Neuronal stem cell (in vitro differentiated cells): ENCODE measurements at places on chromosomes 4 and X.

- no peak for DNase-seq
Observed at GRCh38 chrX:22090181-22090580, 58.1 kb downstream of the PHEX start.

DNA sequence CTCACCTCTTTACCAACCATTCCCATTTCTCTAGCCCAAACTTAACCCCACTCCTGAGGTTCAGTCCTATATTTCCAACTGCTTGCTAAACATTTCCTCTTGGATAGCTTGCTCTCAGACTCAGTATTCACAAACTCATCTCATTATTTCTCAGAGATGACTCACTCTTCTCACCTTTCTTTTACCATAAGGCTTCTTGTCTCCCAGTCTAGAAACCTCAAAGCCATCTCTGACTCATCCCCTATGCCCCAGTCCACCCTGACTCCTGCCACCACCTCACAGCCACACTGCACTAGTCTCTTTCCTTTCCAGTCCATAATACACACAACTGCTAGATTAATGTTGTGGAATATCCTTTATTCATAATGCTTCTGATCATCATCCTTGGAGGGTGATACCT is 4.8 kb downstream of the FRMPD3 start:
- no peak for DNase-seq

GRCh38 chrX:8845469-8845868 is 44.3 kb upstream of the FAM9A start:
- DNase-seq: no peak

DNA sequence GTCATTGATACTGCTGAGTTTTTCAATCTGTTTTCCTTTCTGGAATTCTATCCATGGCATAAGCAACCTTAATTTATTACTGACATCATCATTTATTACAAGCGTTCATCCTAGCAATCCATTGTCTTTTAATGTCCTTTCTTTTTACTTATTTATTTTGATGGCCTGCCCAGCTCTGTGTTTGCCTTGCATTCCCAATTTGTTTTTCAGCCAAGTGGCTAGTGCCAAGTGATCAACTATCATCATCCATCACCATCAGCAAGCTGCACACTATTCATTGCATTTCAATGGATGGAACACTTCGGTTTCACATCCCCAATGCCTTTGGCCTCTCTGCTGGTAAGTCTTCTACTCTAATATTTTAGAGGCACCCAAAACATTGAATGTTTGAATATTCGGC is 831.7 kb upstream of the EPHA5 start:
- DNase-seq: no peak

- DNase-seq: no peak
Observed at GRCh38 chr4:129218897-129219296, 122.9 kb downstream of the C4orf33 start.

- DNase-seq: no peak
Observed at GRCh38 chr4:102580463-102580842, 79.3 kb downstream of the NFKB1 start.

GRCh38 chrX:55488006-55488592 is 1.5 kb downstream of the USP51 start:
- peak; percentile 0 for DNase-seq

- peak; percentile 21 for DNase-seq
Observed at GRCh38 chr4:47531241-47531953, 46.3 kb downstream of the ATP10D start.

DNA sequence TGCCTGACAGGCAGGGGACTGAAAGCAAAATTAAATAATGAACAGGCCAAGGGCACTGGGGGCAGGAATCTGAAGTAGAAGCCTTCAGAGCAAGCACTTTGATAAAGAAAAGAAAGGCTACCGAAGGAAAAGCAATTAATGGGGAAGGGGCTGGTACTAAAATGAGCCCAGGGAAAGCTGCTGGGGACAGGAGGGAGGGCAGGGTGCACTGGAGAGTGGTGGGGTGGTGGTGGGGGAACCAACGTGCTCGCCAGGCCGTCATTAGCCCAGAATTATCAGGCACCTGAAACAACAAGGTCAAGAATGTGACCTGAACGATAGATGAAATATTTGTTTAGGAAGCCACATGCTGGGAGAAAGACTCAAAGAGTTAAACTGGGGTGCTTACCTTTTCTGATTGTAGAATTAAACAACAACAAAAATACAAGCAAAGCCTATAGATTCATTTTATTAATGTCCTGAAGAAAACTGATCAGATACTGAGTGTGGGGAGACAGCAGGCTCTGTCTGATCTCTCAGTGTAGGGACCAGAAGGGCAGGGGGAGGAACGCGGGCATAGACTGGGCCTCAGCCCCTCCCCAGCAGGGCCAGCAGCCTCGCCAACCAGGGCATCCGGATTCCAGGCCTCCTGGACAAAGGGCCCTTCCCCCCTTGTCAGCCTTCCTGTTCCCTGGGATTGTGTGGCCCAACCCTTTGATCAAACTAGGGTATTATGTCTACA is 239.7 kb upstream of the KLF3 start:
- peak; percentile 63 for DNase-seq

GRCh38 chr4:138958519-138958918 is 57.1 kb upstream of the NOCT start:
- DNase-seq: no peak

- no peak for DNase-seq
Observed at GRCh38 chrX:29627833-29628232, 587.5 kb upstream of the MAGEB2 start.

- DNase-seq: peak; percentile 27
Observed at GRCh38 chr4:66640233-66640990, 904.9 kb downstream of the CENPC start.

- DNase-seq: no peak
Observed at GRCh38 chr4:6142935-6143602, 57.3 kb downstream of the JAKMIP1 start.

- no peak for DNase-seq
Observed at GRCh38 chrX:11464380-11464779, 171.2 kb downstream of the AMELX start.

- no peak for DNase-seq
Observed at GRCh38 chr4:113384600-113384999, 335.1 kb downstream of the ANK2 start.

DNA sequence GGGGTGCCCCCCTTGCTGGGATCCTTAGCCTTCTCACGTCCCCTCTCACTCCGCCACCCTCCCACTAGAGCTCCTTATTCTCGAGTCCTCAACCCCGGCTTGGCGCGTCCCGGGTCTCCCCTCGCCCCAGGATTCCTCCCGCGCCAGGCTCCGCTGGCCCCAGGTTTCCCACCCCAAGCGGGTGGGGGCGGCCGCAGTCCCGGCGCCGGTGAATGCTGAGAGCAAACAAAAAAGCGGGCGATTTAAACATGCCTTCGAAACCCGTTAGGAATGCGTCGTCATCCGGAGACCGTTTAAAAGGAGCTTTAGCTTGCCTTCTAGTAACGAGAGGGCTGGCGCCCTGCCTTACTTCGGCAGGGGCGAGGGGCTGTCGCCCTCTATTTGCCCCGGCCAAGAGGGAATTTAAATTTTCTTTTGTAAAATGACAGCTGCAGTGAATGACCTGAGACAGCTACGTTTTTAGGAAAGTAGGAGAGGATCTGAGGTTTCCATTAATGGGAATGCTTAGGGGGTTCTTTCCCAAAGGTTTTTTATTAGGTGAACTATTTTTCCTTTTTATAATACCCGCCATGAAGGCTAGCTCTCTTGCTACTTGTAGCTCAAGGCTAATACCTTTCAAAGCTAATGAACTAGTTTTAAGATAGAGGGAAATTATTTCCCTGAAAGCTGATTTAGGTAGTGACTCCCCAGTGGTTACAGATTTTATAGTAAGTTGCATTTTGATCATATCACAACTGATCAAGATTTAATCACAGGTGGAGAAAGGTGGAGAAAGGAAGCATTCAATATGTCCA is 3.1 kb downstream of the JADE1 start:
- peak; percentile 82 for DNase-seq

DNA sequence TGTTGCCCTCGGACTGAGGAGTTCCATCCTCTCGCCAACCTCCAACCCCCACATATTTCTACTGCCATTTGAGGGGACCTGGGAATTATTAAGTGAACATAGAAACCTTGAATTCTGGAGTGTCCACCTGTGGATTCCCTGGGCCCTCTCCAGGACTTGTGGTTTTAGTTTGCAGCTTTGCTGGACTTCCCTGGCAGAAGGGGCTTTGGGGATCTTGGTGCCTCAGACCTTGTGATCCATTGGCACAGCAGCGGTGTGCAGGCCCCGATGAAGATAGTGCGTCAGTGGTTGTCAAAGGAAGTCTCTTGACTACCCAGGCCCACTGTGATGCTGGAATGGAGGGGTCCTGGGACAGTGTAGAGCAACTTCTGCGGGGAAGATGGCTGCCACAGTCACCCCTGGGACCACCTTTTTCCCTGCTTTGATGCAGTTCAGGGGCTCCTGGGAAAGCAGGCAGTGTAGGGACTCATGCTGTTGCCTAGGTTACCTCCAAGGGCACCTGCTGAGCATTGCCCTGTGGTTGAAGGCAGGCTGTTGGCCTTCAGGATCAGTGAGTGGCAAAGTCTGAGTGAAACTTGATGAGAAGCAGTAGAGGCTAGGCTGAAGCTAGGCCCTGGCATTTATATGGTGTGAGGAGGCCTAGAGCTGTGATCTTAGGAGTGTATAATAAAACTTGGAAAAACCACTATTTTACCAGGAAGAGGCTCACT is 2.2 kb downstream of the SLC16A2 start:
- peak; percentile 0 for DNase-seq

DNA sequence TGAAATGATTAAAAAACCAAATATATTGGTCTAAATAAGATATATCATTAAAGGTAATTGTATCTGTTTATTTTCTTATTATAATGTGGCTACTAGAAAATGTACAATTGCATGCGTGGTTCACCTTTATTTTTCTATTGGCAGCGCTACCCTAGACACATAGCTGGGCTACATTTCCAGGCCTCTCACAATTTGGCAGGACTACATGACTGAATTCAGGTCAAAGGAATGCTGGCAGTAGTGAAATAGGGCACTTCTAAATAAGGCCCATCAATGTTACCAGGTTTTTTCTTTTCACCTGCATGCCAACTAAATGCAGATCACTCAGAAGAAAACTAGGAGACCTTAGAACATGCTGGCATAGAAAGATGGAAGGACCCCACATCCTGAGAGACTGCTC is 1072.9 kb upstream of the SLIT2 start:
- DNase-seq: no peak

- no peak for DNase-seq
Observed at GRCh38 chr4:52954560-52955170, 92.5 kb downstream of the RASL11B start.

GRCh38 chrX:38805432-38806389 is 4.5 kb downstream of the MID1IP1 start:
- no peak for DNase-seq

- no peak for DNase-seq
Observed at GRCh38 chr4:184346682-184347081, 127.7 kb downstream of the IRF2 start.

- no peak for DNase-seq
Observed at GRCh38 chrX:6738518-6739470, 203.9 kb upstream of the VCX3A start.

DNA sequence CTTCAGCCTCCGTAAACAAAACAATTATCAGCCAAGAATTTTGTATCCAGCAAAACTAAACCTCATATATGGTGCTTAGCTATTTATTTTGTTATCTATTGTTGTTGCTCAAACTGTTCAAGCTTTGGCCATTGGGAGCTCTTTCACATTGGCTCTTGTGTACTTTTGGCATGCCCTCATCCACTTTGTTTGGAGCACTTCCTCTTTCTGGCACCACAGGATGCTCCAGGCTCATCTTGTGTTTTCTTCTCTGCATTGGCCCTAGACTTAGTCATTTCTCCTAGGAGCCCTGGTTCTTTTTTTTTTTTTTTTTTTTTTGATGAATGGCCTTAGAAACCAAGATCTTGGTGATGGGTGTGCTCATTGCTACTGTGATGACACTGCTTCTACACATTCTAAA is 74.5 kb downstream of the DIPK2B start:
- no peak for DNase-seq

GRCh38 chr4:24166501-24166900 is 276.7 kb upstream of the PPARGC1A start:
- DNase-seq: no peak

DNA sequence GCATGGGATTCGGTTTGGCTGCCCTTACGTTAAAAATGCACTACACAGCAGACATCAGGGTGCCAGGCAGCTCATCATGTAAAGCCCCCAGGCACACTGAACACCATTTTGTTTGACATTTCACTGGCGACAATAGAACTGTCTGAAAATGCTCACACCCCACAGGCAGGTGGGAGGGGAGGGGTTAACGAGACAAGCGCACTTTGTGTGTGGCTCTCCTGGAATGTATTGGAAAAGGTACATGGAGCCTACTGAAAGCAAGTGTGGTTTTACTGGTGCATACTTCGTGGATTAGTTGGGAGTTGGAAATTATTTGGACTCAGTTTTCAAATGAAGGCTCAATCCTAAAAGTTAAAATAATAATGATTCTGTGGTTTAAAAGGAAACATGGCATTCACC is 31.6 kb upstream of the PPARGC1A start:
- no peak for DNase-seq

- DNase-seq: no peak
Observed at GRCh38 chr4:165767671-165768070, 105.4 kb upstream of the TLL1 start.

- no peak for DNase-seq
Observed at GRCh38 chr4:147785129-147785528, 53.2 kb downstream of the ARHGAP10 start.

DNA sequence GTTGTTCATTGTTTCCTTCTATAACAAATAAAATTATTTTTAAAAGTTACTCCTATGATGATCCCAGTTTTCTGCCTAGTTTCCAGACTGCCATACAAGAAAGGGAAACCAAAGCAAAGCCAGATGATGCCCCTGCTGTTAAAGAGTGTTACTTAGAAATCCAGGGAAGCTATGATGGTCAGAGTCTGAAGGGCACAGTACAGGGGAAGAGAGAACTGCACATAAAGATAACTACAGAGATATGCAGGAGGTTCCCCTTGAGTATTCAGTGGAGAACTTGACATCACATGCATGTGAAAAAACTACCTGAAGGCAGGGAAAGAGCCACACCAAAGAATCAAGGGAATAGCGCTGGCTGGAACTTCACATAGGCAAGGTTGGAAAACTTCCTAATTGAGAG is 494.2 kb upstream of the FSTL5 start:
- no peak for DNase-seq

DNA sequence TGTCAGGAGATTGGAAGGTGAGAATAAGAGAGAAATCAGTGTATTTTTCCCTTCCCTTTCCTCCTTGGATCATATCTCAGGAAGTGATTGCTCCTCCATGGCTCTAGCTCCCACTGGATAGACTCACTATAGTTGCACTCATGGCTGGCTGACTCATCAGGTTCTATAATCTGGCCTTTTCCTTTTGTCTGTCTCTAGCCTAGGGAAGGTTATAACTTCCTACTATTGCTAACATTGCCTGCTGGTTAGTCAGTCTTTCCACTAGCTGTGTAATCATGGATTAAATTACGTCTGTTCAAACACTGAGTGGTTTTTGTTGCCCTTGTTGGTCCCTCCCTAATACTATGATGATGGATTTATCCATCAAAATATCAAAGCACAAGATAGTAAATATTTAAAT is 195.5 kb upstream of the VEGFC start:
- DNase-seq: no peak

GRCh38 chr4:175584901-175585300 is 227.2 kb downstream of the GPM6A start:
- no peak for DNase-seq

GRCh38 chr4:158809611-158810486 is 41.0 kb downstream of the FNIP2 start:
- DNase-seq: no peak
